ENCODE measurements at places on chromosomes 2 and 18.

- no peak for DNase-seq
Observed at GRCh38 chr2:36330473-36331395, 24.8 kb upstream of the CRIM1 start.

DNA sequence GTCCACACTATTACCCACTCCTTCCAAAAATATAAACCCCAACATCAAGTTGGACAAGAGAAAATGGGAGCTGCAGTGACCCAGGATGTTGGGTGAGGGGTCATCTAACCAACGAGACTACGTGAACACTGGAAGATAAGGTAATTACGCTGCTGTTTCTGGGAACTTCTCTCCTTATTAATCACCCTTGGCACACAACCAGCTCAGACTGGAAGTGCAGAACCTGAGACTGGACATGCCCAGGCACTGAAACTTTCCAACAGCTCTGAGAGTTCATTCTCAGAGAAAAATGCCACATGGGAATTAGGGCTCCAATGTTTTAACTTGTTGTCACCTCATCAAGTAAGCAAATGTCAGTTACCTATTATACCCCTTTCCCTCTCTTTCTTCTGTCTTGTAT lies 135.3 kb downstream of the CCDC148 start:
- DNase-seq, result no peak

DNA sequence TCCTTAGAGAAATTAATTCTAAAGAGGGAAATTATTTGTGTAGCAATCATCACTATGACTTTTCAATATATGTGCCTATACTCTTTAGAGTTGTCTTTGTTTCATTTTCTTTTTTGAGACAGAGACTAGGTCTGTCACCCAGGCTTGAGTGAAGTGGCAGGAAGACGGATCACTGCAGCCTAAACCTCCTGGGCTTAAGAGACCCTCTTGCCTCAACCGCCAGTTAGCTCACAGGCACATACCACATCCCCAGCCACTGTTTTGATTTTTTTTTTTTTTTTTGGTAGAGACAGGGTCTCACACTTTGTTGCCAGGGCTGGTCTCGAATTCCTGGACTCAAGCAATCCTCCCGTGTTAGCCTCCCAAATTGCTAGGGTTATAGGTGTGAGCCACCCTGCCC lies 12.4 kb downstream of the YWHAQ start:
- no peak for DNase-seq

GRCh38 chr2:126643431-126643830 lies 12.5 kb upstream of the GYPC start:
- DNase-seq, result no peak

DNA sequence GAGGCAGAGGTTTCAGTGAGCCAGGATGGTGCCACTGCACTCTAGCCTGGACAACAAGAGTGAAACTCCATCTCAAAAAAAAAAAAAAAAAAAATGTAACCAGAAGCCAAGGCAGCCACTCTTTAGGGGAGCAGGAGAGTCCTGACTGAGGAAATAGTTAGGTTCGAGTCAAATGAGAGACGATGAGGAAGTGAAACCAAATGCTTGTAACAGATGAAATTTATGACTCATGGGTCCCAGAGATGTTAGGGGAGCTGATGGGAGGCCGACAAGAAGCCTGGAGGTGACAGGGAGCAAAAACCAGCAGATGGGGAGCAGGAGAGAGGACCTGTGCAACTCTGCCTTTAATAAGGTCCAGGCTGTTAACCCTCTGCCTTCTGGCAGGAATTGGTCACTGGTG lies 756.1 kb upstream of the DDX18 start:
- no peak for DNase-seq

DNA sequence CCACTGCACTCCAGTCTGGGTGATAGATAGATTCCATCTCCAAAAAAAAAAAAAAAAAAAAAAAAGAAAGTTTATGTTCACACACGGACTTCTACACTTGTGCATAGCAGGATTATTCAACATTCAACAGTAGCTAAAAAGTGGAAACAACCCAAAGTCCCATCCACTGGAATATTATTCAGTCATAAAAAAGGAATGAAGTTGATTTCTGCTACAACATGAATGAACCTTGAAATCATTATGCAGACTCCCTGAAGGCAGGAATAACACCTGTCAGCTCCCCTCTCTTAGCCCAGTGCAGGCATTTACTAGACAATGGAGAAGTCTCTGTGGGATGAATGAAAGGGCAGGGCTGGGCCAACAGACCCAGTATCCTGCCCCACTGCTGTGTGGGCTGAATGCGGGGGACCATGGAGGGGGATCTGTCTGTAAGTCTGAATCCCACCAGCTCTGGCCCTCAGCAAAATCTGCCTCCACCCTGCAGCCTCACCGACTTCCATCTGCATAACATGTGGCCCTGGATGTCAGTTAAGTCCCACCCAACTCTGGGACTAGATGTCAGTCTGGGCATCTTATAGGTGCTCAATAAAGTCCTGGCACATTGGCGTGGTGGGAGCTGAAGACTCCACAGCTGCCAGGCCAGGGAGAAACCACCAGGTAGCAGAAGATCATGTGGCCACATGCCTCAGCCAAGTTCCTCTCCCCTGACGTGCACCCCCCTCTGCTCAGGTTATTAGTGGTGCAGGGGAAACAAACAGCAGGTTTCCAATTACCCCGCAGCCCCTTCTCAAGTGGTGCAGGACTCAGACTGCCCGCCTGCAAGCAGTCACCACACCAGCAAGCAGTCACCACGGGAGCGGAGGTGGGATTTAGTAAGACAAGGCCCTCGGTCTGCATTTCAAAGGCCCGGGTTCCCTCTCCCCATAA lies 8.9 kb downstream of the ZFP36L2 start:
- DNase-seq, result no peak

DNA sequence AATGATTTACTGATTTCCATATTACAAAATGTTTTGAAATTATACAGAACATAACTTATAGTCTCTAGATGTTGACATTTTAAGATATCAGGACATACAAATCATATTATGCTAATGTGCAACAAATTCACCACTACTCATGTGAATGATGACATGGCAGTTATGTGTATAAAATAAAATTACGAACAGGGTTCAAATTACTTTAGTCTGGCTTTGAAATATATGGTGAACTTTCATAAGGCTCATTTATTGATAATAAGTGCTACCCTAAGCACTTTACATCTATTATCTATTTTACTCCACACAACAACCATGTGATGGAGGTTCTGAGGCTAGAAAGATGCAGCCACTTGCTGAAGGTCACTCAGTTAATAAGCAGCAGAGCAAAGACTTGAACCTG lies 62.8 kb downstream of the PDE11A start:
- DNase-seq, result no peak

GRCh38 chr2:194105358-194105757 lies 1551.7 kb upstream of the SLC39A10 start:
- no peak for DNase-seq

DNA sequence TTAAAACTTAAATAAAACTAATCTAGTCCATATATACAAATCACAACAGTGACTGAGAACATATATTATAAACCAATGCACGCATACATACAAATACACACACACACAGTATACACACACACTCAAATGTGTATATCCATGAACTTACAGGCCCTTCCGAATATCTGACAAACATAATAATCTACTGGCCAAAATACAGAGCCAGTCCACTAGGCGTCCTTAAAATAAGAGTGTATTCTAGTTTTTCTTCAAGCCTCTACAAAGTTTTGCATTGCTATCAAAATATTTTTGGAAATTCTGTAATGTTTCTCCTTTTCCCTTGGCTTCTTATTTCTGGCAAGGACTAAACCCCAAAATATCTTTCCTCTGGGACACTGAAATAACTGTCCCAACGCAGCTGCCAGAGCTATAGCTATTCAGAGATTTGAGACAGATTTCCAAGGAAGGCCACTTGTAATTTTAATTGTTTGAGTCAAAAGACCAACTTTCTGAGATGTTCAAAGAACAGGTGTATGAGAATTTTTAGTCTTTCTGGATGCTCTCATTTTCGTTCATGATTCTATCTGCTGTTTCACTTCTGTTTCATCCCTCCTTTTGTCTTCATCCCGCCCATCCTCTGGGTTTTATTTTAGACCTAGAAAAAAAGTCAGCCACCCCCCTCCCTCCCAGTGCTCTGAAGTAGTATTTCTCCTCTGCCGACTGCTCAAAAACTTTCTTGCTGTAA lies 24.1 kb upstream of the SP3 start:
- no peak for DNase-seq

DNA sequence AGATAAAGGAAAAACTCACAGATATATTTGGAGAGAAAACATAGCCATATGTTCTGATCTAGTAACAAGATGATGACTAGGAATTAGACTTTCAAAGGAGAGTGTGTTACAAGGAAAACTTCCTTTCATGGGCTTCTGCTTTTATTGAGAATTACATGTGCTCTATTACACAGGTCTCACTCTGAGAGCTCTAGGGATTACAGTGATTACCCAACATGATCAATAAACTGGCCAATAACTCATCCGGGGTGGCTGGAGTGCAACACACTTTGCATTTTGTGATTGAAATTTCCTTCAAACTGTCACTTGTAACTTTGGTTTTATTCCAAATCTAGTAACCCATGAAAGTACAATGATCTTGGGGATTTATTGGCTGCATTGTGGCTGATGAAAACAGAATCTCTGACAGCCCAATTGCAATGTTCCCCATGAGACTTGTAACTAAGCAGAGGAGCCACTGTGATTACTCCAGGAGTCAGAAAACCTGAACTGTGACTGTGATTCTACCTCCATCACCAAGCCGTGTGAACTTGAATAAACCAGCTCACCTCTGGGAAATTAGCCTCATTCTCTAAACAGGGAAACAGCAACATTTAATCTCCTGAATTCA lies 40.2 kb upstream of the LRRC30 start:
- DNase-seq, result no peak

DNA sequence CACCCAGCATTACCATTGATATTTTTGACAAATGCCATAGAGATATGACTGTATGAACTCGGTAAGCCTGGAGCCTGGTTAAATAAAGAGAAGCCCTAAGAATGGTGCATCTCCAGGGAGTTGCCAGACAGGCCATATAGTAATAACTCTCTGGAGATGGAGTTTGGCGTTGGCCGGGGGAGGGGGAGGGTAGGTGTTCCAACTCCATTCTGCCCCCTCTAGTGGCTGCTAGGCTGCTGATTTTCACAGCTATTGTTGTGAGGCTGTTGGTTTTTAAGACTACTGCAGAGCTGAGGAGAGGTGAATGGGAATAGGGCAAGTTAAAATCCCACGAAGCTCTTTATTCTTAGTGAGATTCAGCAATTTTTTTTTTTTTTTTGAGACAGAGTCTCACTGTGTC lies 99.9 kb downstream of the GALNT14 start:
- no peak for DNase-seq

GRCh38 chr18:61993831-61994230 lies 101.0 kb upstream of the RNF152 start:
- DNase-seq, result no peak

GRCh38 chr2:26645762-26646161 lies 4.6 kb upstream of the CIB4 start:
- no peak for DNase-seq

DNA sequence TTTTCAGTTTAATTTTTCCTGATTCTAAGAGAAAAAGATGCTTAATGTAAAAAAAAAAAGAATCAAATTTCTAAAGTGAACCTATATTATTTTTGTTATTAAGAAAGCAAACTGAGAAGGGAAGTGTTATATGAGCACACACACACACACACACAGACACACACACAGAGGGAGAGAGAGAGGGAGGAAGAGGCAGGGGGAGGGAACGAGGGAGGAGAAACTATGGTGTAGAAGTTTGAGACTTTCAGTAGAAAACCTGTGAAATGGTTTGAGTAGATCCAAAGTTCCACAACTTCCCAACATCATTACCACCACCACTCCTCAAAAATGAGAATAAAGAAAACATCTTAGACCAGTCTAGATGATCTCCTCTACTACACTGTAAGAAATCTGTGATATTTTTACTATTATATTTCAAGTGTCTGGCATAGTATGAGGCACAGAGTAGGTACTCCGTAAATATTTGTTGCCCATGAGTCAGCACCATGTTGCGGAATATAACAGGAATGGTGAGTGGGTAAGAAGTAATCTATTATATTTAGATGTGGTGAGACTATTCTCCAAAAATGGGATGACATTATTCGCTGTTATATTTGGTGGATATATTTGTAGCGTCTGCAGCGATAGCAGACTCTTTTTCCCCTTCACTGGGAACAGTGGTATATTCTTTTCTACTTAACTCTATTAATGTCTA lies 149.4 kb upstream of the DNMT3A start:
- no peak for DNase-seq

DNA sequence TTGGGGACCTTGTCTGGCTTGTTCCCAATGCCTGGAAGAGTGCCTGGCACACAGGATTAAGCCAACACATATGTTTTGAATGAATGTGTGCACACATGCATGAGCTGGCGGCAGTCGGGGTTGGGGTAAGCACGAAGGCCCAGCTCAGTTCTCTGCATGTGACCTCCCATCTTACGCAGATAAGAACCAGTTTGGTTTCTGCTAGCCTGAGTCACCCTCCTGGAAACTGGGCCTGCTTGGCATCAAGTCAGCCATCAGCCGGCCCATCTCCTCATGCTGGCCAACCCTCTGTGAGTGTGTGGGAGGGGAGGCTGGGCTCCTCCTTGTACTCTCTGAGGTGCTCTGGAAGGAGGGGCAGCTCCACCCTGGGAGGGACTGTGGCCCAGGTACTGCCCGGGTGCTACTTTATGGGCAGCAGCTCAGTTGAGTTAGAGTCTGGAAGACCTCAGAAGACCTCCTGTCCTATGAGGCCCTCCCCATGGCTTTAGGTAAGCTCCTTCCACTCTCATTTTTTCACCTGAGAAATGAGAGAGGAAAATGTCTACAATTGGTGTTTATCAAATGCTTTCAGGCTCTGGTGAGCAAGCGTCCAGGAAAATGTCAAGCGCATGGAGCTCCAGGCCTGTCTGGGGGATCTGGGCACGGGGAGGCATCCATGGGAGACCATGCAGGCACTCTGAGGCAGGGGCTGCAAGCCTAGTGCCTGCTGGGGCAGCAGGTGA lies 9.7 kb upstream of the IL1RN start:
- DNase-seq, result no peak

DNA sequence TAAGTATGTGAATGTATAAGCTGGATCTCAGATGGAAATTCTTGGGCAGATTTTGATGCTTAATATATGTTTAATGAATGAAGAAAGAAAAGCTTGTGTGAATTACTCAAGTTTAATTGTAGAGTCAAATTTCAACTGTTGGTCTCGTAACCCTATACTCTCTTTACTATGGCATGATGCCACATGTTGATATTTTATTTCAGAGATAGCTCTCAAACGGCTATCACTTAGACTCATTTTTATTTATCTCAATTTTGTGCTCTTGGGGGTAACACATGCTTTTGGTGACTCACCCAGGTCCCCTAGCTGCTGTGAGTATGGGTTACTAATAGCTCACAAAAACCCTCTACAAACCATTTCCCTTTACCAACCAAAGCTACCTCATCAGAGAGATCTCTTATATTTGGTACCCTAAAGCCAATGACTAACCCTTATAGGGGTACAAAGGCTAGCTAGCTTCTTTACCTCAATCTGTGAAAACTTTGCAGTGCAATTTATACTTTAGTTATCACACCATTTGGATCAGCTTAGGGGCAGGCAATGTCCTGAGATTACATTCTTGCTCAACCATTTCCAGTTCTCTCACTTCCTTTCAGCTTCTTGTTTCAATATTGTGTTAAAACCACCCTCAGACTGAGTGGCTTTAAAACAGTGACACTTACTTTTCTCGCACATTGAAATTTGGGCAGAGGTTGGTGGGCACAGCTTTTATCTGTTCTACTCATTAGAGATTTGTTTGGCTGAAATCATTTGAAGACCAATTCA lies 240.3 kb downstream of the CDH7 start:
- no peak for DNase-seq

GRCh38 chr2:120826716-120827410 lies 91.2 kb downstream of the GLI2 start:
- DNase-seq, result no peak

GRCh38 chr2:141186413-141187074 lies 944.3 kb downstream of the LRP1B start:
- no peak for DNase-seq

- no peak for DNase-seq
Observed at GRCh38 chr18:3104190-3105054, 91.5 kb upstream of the LPIN2 start.
